NCI-H2107 (cell line): ENCODE measurements at places on chromosomes 5 and 9.

DNA sequence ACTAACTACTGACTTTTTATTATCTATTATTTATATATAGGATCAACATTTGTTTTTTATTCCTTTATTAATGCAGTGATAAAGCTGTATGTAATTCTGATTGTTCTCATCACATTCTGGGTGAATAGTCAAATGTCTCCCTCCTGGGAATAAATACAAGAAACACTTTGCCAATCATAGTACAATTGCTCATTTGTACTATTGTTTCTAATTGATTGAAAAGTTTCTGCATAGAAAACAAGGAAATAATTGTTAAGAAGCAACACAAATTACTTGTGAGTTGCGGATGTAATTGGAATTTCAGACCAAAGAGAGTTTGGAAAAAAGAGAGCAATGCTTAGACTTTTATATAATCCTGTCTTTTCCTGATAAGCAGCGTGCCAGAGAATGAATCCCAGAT, 1013.9 kb downstream of the EFNA5 start:
- DNase-seq, result no peak

- DNase-seq, result no peak
These were observed 60.3 kb downstream of the HSPA4 start for GRCh38 chr5:133112026-133112660.

GRCh38 chr9:21688108-21689102, 114.0 kb upstream of the MTAP start:
- DNase-seq, result no peak

GRCh38 chr9:122226142-122226757, 2.5 kb downstream of the LHX6 start:
- no peak for DNase-seq

DNA sequence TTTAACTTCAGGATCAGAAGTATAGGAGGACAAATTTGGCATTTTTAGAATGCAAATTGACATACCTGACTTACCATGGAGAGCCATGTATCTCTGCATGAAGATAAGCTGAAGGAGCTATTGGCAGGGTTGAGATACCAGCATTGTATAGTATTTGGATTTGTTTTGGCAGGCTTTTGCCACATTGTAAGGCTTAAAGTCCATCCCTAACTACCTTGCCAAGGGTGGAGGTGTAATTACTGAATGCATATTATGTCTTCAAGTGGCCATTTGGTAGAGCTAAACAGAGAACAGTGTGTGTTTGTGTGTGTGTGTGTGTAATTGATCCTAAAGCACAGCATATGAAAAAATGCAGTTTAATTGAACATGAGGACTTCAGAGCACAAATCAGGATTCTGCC, 324.7 kb downstream of the FAM170A start:
- no peak for DNase-seq

DNA sequence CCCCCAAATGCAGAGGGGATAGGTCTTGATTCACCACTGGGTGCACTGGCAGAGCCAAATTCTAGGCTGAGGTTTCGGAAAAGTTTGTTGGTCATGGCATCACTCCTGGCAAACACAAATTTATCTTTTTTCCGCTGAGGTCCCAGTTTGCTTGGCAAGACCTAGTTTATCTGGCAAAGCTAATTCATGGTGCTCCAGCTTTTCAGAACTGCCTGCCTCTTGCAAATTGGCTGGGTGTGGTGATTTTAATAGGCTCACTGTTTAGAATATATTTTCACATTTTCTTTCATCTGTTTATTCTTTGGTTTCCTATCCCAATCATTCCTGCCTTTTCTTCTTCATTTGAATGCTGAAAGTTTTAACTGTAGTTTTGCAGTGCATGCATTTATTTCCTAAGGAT, 50.5 kb upstream of the MAMDC2 start:
- no peak for DNase-seq

- no peak for DNase-seq
These were observed 165.8 kb downstream of the SEMA5A start for GRCh38 chr5:9380109-9380508.
